Mesendoderm (in vitro differentiated cells): ENCODE measurements at places on chromosomes 5 and 9.

GRCh38 chr5:133387091-133387490 lies 225.2 kb downstream of the FSTL4 start:
- no peak for DNase-seq

GRCh38 chr9:106482733-106483132 lies 380.2 kb upstream of the ZNF462 start:
- peak; percentile 42 for DNase-seq

DNA sequence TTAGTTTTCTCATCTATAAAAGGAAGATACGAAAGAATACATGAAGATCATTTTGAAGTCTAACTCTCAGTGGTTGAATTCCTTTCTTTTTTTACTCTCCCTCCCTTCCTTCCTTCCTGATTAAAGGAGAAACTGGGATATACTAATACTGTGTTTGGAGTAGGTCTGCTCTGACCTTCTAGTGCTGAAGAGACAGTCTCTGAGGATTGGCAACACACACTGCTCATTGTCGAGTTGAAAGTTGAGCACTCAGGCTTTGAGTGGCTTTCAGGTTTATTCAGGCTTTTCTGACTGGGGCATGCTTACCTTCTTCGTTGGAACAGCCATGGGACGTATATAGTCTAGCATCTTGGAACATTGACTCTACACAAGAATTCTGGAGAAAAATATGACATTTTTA lies 86.9 kb upstream of the RPS23 start:
- no peak for DNase-seq

- DNase-seq: no peak
Observed at GRCh38 chr5:122607818-122608217, 167.1 kb upstream of the SNX2 start.

DNA sequence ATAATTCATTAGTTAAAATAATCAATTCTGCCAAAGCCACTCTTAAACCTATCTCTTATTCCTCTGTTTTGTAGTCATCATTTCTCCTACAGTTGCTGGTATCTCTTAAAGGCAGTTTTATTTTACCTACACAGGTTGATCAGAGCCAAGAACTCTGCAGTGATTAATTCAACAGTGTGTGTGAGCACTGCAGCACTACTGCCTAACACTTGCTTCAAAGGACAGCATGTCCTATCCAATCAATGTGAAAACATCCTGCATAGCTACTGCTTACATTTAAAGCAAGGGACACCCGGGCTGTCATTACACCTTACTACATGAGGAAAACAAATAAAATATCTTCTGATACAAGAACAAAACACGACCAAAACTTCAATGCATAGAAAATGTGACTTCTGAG lies 45.1 kb upstream of the HK3 start:
- peak; percentile 3 for DNase-seq

DNA sequence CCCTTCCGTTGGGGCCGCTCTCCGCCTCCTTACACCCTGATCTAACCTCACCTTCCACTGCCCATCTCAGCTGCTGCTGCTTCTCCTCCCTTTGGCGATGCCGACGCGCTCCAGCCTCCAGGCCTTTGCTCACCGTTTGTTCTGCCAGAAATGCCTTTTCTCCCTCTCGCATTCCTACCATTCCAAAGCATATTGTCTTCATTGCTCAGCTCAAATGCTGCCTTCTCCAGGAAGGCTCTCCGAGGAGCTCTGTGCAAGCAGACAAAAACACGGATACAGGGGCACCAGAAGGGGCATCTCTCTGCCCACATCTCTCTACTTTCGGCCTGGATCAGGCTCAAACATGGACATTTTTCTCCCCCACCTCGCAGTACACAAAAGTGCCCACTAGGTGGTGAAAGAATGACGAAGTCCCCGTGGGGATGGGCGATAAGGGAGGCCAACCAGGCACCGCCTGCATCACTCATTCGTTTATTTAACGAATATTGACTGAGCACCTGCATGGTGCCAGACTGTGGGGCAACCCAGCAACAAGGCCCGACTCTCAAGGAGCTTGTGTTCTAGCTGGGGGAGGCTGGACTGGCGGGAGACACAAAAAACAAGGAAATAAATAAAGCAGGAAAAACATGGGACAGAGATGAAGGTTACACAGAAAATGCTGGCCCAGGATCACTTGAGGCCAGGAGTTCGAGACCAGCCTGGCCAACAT lies 7.3 kb upstream of the GRHPR start:
- DNase-seq: peak; percentile 94

- no peak for DNase-seq
Observed at GRCh38 chr5:94517490-94518488, 100.6 kb downstream of the KIAA0825 start.

DNA sequence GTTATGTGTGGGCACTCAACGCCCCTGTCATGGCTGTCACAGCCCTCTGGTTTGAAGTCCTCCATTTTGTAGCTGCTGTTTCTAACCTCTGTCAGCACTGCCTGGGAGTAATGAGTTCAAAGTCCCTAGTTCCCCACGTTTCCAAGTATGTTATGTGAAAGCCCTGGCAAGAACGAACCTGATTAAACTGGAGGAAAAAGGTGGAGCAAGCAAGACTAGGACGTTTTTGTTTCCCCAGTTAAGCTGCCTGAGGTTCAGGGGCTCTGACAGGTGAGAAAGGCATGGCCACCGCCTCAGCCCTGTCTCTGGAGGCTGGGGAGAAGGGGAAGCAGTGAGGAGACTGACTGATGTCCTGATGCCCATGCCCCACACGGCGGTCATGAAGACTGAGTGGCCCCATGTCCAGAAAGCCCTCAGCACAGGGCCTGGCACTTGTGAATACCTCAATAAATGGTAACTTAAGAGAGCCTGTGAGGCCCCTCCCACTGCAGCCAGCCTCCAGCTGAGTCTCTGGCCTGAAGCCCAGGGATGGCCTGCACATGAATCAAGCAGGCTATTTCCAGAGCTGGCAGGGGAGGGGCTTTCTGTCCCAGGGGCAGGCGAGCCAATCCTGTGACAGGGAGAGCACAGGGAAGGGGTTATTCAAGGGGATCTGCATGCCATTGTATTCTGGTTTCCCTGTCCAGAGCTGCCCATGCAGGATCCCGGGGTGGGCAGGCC lies 61.8 kb downstream of the PFDN1 start:
- DNase-seq: peak; percentile 91

DNA sequence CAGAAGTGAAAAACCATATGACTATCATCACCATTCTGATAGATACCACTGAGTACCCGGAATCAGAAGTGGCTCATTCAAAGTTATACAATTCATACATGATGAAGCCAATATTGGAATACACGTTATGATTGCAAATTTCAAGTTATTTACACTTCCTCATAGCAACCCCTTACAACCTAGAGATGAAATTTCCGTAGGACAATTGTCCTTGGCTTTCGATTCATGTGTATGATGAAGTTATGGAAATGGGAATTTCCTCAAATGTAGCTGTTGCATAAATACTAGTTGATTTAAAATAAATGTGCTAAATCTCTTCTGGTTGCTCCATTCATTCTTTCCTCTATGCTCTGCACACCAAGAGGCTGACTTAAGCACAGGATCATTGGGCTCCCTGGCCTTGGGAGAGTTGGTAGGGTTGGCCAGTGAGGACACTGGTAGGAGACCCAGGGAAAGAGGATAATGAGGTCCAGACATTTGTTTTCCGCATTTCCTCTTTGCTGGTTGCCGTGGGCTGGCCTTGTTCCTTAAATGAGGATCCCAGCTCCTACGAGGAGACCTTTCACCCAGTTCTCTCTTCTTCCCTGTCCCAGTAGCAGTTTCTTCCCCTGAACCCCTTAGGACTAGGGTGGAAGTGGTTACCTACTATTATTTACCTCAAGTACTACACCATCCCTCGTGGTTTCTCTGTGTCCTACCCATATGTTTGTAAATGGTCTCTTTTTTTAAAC lies 90.3 kb downstream of the ZNF474 start:
- no peak for DNase-seq

DNA sequence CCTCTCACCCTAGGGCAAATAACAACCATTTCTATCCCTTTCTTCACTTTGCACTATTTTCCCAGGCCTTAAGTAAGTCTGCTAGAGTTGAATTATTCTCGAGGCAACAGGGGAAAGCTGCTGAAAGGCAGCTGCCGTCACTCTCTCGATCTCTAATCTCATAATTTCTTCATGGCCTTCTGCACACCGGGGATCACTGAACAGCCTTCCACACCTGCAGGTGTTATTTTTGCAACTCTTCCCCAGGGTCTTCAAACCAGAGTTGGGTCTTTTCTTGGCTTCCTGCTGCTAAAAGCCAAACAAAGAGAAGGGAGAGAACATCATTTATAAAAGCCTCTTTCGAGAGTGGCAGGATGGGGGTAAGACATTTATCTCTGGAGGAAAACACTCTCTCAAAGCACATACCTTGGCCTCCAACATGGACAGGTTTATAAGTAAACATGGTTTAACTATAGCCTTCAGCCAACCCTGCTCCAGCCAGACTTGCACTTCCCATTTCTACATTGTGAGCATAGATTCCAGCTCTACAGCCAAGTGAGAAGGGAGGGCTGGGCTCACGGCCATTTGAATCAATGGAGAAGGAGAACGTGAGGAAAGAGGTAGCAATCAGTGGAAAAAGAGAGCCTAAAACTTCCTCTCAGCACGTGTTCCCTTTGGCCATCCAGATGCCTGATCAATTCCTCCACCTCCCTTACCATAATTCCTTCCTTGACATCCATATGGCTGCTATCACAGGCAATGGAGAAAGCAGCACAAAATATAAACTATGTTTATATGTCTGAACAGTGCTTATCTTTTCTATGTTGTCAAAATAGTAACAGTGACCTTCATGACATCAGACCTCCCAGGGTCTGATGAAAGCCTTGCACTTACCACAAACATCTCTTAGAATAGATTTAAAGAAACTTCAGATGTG lies 464.9 kb downstream of the TLE1 start:
- no peak for DNase-seq

GRCh38 chr5:120464627-120465435 lies 731 bp downstream of the PRR16 start:
- peak; percentile 71 for DNase-seq

GRCh38 chr9:87445646-87446045 lies 52.0 kb upstream of the DAPK1 start:
- DNase-seq: peak; percentile 76

DNA sequence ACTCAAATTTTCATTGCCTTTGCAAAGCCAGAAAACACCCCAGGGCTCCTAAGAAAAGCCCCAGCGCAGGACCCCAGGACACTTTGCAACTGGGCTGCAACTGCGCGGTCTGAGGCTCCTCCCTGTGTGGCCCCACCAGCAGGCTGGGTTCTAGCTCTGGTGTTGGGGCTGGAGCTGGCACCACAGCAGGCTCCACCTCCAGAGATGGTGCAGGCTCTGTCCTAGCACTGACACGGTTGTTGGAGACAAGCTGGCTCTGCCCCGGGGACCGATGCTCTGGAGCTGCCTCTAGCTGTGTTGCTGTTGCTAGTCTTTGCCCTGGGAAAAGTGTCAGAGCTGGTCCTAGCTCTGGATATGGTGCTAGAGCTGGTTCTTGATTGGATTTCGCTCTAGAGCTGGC lies 13.6 kb downstream of the LCN10 start:
- no peak for DNase-seq

GRCh38 chr5:111781200-111781599 lies 24.2 kb upstream of the NREP start:
- DNase-seq: no peak

- DNase-seq: no peak
Observed at GRCh38 chr5:40404613-40405012, 275.1 kb upstream of the PTGER4 start.

- DNase-seq: no peak
Observed at GRCh38 chr5:12805165-12805698, 901.0 kb upstream of the CTNND2 start.
